Stimulated activated CD8-positive, alpha-beta memory T cell treated with anti-CD3 and anti-CD28 coated beads, Interleukin-4, amount 100 ng/mL, for 48 hours (primary cell): ENCODE measurements at places on chromosomes 5 and 9.

- DNase-seq, result no peak
These were observed 9.8 kb downstream of the LURAP1L start for GRCh38 chr9:12784461-12785259.

- DNase-seq, result peak; percentile 14
These were observed 6.6 kb downstream of the OR13J1 start for GRCh38 chr9:35863583-35863982.

DNA sequence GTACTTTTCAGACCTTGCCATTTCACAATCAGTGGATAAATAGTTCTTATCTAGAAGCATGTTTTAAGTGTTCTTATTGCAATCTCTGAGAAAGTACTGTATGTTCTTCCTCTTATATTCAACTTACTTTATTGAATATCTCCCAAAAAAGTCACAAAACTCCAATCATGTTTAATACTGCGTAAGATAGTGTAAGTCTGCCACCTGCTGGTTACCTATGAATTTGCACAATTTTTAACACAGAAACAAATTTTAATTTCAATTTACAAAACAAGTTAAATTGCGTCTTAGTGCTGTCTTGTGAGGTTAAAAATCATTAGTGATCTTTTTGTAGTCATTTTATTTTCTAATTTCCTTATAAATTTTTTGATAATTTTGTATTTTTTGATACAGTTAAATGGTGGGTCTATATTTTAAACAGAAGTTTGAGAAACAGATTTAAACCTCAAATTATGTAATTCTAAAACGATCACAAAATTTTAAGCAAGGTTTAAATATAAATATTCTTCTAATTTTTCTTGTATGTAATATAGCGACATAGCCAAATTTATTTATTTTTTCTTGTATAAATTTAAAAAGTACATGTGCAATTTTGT lies 115.8 kb downstream of the EMB start:
- no peak for DNase-seq

GRCh38 chr5:121628783-121629182 lies 222.9 kb upstream of the FTMT start:
- DNase-seq, result no peak

DNA sequence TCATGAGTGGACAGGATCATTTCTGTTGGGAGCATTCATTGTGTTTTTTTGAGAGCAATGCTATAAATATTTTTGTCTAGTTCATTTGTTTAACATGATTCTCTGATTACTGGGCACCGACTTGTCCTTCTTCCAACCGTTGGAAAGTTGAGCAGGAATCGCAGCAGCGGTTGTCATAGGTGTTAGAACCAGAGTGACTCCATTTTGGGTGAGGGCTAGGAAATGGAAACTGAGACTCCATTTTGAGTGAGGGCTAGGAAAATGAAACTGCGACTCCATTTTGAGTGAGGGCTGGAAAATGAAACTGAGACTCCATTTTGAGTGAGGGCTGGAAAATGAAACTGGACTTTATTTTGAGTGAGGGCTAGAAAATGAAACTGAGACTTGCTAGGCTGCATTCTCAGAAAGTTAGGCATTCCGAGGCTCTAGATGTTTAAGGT lies 100.6 kb downstream of the ICE1 start:
- DNase-seq, result no peak
